ENCODE measurements at places on chromosomes 6 and 20. TPM values are rescaled to one million over a fixed set of nuclear protein-coding genes. Genes with fewer than 3 reads are reported as not detected.

- no peak for DNase-seq
Measured at GRCh38 chr6:20178327-20178726, 33.9 kb downstream of the MBOAT1 start.

- no peak for DNase-seq
Measured at GRCh38 chr20:36391456-36391855, 85.3 kb downstream of the DLGAP4 start.

DNA sequence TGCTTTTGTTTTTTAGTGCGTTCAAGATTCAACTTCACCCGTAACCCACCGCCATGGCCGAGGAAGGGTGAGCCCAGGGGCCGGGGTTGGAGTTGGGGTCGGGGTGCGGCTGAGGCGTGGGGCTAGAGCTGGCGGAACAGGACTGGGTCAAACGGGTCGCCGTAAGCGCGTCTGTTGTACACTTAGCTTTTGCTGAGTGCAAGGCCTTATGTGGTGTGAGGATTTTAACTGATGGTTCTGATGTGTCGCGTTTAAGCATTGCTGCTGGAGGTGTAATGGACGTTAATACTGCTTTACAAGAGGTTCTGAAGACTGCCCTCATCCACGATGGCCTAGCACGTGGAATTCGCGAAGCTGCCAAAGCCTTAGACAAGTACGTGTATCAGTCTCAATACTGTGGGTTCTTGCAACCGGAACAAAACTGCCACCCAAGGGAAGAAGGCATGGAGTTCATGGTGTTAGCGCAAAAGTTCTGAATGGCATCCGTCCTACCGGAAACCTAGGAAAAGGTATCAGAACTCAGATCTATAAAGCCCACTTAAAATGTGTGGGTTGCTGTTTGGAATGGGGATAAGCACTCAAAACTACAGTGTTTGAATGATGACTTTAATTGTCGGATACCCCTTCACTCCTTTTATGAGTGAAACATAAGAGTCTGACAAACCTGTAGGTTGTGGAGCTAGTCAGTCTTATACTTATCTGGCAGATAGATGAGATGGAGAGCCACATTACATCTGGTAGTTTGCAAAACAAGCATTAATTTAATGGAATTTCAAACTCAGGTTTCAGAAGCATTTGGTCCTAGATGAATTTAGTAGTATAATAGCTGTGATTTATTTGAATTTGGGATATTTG, 574 bp downstream of the RPS12 start:
- DNase-seq: no peak

Gene EYA4
- total RNA-seq: not detected

GRCh38 chr6:14142063-14142450, 24.5 kb downstream of the CD83 start:
- DNase-seq: no peak

Gene THBS2
- total RNA-seq: 14.4 TPM

GRCh38 chr6:90113389-90113788, 183.3 kb downstream of the BACH2 start:
- DNase-seq: no peak
